Posterior vena cava (tissue), 2 donors: ENCODE measurements at places on chromosomes 3 and 15. TPM values are rescaled to one million over a fixed set of nuclear protein-coding genes. Genes with fewer than 3 reads are reported as not detected.

DNA sequence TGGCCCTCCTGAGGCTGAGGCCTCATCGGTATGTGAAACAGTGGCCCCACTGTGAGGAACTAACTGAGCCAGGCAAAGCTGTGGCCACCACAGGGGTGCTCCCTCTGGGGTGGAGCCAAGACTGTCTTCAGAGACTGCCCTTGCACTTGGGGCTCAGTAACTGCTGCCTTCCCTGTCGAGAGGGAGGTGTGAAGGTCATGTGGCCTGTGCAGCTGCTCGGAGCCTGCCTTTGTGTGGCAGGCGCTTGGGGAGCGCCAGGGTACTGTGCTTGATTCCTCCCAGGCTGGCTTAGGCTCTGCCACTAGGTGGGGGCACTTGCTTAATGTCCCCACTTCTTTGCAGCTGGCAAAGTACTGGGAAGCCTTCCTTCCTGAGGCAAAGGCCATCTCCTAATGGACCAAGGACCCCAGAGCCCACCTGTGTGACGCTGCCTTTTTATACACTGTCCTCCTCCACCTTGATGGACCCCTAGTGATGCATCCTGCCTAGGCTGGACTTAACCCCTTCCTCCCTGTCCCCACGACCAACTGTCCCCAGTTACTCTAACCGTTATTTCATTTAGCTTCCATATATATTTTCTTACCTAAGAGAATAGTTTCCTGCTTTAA is 14.2 kb upstream of the SNX22 start:
- no peak for DNase-seq

DNA sequence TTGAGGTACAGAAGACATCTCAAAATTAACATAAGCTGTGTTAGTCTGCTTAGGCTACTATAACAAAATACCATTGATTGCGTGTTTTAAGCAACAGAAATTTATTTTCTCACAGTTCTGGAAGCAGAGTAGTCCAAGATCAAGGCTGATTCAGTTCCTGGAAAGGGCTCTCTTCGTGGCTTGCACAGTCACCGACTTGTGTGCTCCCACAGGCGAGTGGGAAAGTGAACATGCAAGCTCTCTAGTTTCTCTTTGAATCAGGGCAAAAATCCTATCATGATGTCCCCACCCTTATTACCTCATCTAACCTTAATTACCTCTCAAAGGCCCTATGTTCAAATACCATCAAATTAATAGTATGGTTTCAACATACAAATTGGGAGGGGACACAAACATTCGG is 505.9 kb downstream of the ZIC1 start:
- no peak for DNase-seq

- DNase-seq = no peak
Observed at GRCh38 chr3:60086811-60087210, 1037.0 kb upstream of the CFAP20DC start.

DNA sequence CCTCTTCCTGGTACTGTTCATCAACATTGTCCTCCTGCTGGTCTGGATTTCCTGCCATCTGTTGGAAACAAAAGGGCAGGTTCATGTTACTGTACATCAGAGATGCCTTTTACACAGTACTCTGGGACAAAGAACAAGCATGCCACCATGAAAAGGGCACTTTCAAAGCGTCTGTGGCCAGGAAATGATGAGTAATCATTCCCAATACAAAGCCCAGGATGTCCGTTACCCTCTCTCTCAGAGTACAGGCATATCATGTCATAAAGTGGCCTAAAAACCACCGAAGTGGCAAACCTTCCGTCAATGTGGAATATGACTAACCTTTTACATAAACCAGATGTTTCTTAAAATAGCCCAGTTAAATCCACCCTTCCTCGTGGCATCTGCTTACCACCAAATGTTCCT is 71.2 kb downstream of the GOLIM4 start:
- DNase-seq = no peak

DNA sequence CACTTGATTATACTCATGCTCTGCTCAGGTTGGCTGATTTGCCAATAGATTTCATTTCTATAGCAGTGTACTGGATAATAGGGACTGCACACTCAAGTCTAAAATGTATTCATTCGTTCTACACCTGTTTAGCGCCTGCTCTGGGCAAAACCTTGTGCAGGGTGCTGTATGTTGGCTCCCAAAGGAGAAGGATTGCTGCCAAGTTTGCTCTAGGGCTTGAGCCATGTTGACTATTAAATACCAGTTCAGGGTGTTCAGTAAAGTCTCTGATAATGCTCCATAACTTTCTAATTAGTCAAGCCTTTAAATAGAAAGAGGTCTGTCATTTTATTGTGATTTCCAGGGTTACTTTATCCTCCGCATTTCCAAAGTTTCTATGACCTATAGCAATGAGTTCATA is 470.2 kb downstream of the MAGI1 start:
- DNase-seq = no peak

GRCh38 chr15:92869263-92869940 is 30.7 kb upstream of the CHD2 start:
- DNase-seq = no peak

DNA sequence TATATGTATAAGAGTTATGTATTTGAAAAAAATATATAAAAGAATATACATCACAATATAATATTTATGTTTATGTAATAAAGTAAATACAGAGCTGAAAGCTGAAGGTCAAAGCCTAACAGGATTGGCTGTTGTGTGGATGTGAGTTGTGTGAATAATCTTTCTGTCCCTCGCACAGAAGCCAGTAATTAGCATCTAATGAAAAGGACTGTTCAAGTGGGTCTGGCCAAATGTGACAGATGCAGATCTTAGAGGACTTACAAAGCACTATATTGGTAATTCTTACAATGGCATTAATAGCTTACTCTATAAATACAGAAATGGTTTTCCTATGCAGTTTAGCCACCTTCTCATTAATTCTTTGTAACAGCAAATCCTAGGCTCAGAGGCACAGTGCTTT is 2.4 kb downstream of the MKRN3 start:
- no peak for DNase-seq

- DNase-seq = no peak
Observed at GRCh38 chr3:133479895-133480669, 80.2 kb downstream of the BFSP2 start.

- no peak for DNase-seq
Observed at GRCh38 chr3:12270976-12271375, 17.9 kb upstream of the PPARG start.

- no peak for DNase-seq
Observed at GRCh38 chr3:194446754-194447153, 40.0 kb downstream of the ATP13A3 start.

GRCh38 chr15:47897525-47897924 is 180.2 kb downstream of the SEMA6D start:
- DNase-seq = no peak

DNA sequence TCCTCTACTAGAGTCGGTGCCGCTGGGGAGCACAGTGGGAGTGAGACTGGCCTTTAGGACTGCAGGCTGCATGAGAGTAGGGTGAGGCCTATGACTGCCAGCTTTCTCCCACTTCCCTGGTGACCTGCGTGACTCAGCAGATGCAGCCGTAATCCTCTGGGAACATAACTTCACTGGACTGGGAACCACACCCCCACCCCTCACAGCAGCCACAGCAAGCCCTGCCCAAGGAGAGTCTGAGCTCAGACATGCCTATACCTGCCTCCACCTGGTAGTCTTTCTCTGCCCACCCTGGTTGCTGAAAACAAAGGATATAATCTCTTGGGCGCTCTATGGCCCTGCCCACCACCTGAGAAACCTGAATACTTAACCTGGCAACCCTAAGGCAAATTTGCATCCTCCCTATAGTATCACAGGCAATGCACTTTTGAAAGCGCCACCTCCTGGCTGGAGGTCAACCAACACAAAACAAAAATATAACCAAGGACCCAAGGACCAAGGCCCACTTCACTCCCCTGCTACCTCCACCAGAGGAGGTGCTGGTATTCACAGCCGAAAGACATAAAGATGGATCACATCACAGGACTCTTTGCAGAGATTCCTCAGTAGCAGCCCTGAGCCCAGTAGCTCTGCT is 308.9 kb downstream of the CTNNB1 start:
- DNase-seq = no peak

GRCh38 chr15:93029836-93030429 is 59.1 kb downstream of the RGMA start:
- DNase-seq = peak; percentile 74

DNA sequence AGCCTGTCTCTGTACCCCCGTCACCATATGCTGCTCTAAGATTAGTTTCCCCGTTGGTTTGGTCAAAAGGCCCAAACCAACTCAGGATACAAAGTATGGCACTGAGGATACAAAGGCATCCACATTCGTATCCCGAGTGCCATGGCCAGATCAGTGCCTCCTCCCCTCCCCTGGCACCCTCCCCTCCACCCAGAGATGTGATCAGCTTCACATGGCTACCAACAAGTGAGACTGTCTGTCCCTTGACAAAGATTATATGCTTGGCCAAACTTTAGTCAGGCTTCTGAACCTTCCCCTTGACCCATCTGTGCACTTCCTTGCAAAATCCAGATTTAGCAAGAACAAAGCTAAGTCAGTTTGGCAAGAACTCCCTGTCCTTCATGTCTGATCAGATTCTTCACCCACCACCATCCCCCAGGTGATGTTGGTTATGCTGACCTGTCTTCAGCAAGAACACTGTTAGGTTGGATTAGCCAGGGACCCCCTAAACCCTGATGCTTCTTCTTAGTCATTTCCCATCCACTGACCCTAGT is 61.7 kb downstream of the KLF15 start:
- DNase-seq = no peak

- no peak for DNase-seq
Observed at GRCh38 chr3:133292296-133292695, 107.6 kb upstream of the BFSP2 start.

GRCh38 chr3:189282189-189282588 is 110.4 kb downstream of the TPRG1 start:
- DNase-seq = no peak

- DNase-seq = peak; percentile 67
Observed at GRCh38 chr3:170499562-170500156, 81.0 kb downstream of the CLDN11 start.

Gene FBXO40
- total RNA-seq = 1.5 TPM

Gene ARHGAP31
- 26.5 TPM for total RNA-seq

Gene TGM4
- not detected for total RNA-seq

Gene ADPRH
- total RNA-seq = 17.9 TPM

Gene C3orf70
- total RNA-seq = 46.1 TPM

Gene CCR3
- not detected for total RNA-seq

Gene ECE2
- not detected for total RNA-seq

Gene TRAT1
- 0.62 TPM for total RNA-seq

Gene PPM1M
- 21.1 TPM for total RNA-seq

Gene TUSC7
- not detected for total RNA-seq

Gene GHRL
- total RNA-seq = 1.2 TPM
